NCI-H1092 treated with DMSO at 0.1 percent for 48 hours (cell line): ENCODE measurements at places on chromosomes 7 and 10.

GRCh38 chr10:88064608-88065382 lies 201.4 kb downstream of the PTEN start:
- peak; percentile 3 for DNase-seq

GRCh38 chr10:70926226-70927000 lies 38.0 kb upstream of the PCBD1 start:
- DNase-seq: no peak

GRCh38 chr7:92874567-92874966 lies 38.2 kb upstream of the CDK6 start:
- no peak for DNase-seq

DNA sequence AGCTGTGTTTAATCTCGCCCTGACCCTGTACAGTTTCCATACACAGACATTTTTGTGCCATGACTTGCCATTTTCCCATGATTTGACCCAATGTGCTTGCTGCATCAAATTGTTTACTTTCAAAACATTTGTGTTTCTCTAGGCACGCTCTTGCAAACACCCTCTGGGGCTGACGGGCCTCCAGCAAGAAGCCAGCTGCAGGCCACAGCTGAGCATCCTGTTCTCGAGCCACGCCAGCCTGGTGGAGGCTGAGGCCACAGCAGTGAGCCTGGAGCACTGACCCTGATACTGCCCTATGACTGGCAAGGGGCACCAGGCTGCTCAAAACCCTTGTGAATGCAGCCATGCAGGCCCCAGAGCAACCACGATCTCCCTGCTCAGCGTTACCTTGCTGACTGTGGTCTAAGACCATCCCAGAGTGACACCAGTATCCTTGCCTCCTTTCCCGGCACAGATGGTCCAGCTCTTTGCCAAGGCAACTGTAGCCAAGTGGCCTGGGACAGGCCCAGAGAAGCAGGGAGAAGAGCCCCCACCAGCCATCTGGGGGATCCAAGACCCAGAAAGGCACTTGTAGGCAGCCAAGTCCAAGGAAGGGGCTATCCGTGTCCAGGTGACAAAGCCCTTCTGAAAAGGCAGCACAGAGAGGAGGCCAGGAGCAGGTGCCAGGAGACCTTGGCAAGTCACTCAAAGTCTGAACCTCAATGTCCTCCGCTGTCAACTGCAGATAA lies 78.5 kb downstream of the OAT start:
- DNase-seq: no peak

- DNase-seq: peak; percentile 99
Measured at GRCh38 chr7:7719236-7719635, 829 bp upstream of the RPA3 start.

DNA sequence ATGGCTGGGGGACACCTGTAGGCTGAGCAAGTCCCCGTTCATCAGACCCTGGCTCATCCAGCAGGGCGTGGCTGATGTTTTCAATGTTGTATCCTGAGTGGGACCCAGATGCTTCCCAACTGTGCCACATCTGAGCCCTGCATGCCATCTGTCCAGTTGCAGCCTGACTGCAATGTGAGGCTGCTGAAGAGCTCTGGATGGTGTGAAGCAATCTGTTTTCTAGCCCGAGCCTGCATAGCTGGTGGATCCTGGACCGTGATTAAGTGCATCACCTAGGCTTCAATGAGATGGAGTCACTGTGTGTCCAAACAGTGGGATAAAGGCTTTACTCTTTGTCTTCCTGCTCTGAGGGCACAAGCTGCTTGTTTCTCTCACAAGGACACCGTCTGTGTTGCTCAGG lies 99.8 kb downstream of the TCF7L2 start:
- DNase-seq: no peak

- no peak for DNase-seq
Measured at GRCh38 chr10:33248638-33249037, 85.8 kb downstream of the NRP1 start.

DNA sequence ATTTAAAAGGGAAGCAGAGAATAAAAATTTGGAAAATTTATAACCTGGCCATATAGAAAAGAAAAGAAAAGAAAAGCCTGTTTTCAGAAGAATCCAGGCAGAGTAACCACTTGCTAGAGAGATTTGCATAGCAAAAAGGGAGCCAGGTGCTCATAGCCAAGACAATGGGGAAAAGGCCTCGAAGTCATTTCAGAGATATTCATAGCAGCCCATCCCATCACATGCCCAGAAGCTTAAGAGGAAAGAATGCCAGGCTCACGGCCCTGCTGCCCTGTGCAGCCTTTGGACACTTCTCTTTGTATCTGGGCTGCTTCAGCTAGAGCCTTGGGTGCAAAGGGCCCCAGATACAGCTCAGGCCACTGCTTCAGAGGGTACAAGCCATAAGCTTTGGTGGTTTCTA lies 159.8 kb downstream of the CCDC7 start:
- no peak for DNase-seq

- no peak for DNase-seq
Measured at GRCh38 chr10:113132591-113133121, 182.6 kb downstream of the TCF7L2 start.

DNA sequence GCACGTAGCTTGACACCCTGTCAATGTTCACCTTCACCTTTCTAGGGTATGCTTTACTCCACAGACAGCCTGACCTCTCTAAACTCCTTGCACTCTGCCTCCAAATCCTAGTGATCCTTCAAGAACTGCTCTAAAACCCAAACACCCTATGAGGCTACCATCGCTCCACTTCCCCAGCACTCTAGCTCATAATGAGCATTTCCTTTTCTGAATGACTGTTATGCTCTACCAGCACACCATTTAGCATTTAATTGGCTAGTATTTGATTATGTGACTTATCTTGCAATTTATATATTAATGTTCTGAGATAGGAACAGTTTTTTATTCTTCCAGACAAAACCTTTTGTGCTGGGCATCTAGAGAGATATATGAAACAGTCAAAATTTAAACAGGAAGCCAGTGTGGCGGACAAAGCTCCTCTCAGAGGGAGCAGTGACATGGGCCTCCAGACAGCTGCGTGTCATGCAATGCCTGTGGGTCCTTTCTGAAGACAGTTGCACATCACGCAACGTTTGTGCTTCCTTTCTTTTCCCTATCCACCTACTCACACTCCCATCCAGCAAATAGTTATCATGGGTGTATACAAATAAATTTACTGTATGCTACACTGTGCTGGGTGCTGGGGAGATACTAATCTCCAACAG lies 86.3 kb downstream of the ALOX5 start:
- DNase-seq: no peak

GRCh38 chr7:130695840-130696239 lies 9.5 kb upstream of the TSGA13 start:
- DNase-seq: peak; percentile 24

DNA sequence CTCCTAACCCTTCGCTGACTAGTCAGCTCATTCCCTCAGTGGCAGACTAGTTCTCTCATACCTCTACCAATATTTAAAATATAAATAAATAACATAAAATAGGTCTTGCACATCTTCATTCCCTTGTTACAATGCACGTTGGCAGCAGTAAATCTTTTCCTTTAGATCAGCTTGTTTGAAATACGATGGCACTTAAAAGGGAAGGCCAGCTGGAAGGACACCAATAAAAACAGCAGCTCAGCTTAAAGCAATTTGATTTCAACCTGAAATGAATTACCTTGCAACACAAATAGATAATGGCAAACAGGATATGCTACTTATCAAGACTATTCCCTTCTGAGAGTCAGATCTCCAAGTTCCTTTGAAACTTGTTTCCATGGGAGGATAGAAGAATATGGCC lies 321.8 kb downstream of the GFRA1 start:
- no peak for DNase-seq

GRCh38 chr10:93991596-93992284 lies 2.0 kb upstream of the PLCE1 start:
- no peak for DNase-seq

DNA sequence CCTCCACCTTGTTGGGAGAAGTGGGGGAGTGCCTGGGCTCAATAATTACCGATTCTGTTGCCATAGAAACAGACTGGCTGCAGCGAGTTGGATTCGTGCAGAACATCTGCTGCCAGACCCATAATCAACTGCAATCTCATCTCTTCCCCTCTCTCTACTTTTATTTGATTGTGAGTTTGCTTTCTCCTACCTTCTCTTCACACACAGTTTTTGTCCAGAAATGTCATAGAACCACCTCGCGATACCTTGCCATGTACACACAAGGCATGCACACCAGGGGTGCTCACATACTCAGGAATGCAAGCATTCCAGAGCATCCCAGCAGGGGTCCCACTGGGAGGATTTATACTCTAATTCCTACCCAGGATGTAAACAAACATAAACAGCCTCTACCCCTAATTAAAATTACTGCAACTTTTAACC lies 262.2 kb upstream of the AOAH start:
- peak; percentile 82 for DNase-seq

DNA sequence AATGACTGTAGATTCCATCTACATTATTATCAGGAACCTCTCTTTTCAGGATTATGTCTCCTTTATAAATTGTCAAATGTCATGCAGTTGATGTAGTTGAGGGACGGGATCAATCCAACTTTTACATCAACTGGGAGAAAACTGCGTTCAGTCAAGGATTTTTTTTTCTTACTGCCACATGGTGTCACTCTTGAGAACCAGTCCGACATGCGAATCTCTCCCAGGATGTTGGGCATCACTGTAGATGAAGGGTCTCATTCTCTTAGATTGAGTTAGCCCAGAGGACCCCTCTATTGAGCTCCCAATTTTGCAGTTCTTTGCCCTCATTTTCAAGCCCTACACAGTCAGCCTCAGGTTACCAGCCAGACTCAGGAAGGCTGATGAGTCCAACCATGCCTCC lies 120.3 kb upstream of the PTPRZ1 start:
- DNase-seq: peak; percentile 8

- no peak for DNase-seq
Measured at GRCh38 chr7:127870231-127870907, 160.9 kb downstream of the LRRC4 start.

DNA sequence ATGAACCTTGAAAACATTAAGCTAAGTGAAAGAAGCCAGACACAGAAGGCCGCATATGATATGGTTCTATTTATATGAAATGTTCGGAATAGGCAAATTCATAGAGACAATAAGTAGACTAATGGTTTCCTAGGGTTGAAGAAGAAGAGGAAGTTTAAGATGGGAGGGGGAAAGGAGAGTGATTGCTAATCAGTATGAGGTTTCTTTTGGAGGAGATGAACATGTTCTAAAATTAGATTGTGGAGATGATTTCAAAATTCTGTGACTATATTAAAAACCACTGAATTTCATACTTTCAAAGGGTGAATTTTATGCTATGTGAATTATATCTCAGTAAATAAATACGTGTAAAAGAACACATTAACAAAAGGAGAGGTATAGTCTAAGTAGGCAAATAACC lies 176.4 kb upstream of the HPS1 start:
- DNase-seq: no peak

DNA sequence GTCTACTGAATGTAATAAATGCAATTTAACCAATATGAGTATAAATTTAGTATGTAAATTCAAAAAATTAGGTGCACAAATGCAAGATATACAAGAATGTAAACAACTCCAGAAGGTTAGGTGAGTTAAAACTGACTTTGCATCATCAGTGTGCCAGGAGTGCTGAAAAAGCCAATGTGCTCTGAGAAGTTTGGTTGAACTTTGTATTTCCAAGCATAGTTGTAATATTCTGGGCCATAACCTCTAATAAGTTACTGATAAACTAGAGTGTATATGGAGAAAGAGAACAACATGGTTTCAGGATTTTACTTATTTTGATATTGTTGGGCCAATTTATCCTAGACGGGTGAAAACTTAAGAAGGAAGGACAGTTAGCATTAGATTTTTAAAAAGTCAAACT lies 876.9 kb upstream of the GHITM start:
- no peak for DNase-seq

DNA sequence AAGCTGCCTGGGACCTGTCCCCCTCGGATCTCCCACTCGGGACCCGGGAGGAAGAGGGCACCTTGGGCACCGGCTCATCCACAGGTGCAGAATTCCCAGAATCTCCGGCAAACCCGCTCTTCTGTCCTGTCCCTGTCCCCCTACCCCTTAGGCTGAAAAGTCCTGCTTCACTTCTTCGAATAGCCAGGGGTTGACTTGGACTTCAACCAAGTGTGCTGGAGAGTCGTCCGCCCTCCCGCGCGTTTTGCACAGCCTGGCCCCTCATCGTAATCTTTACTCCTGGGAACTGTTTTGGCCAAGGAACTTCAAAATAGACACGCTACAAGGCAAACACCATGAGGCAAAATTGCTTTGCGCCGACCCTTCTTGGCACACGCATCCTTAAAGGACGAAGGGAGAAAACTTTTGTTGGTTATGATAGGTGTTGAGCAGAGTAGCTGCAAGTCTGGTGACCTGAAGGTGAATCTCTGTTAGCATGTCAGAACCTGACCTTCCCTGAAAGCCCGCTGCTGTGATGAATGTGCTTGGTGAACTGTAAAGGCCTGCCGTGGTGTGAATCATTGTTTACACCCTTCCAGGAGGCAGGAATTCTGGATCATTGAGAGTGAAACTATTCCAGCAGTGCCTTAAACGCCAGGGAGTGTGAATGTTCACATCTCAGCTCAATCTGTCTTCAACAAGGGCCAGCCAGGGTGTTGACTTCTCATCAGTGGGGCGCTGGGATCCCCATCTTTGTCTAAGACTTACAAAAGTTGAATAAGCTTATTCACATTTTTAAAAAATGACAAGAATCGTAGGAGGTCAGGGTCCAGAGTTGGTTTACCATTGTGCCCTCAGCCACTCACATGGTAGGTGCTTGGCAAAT lies 589 bp upstream of the RAPGEF5 start:
- peak; percentile 47 for DNase-seq

DNA sequence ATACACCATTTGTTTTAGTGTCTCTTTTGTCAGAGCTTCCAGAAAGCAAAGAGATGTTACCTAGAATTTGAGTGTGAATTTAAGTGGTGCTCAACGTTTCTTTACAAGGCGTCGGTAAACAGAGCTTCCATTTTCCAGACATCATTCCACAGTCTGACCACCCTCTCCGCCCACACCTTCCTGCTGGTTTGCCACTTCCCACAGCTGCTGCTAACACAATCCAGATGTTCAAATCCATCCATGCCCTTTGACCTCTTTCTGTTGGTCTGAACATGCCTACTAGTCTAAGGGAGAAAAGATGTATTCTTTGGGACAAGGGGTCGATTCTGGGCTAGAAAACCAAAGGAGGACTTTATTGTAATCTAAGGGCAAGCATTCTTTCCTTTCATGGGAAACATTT lies 86.1 kb downstream of the FAM107B start:
- no peak for DNase-seq
